HTR-8/SVneo (cell line): ENCODE measurements at places on chromosomes 12 and 14.
A peak's percentile ranks its signal among the peaks of the same experiment; 100 is the strongest.

- DNase-seq = no peak
These were observed 155.9 kb upstream of the NUDT4 start for GRCh38 chr12:93221841-93222240.

DNA sequence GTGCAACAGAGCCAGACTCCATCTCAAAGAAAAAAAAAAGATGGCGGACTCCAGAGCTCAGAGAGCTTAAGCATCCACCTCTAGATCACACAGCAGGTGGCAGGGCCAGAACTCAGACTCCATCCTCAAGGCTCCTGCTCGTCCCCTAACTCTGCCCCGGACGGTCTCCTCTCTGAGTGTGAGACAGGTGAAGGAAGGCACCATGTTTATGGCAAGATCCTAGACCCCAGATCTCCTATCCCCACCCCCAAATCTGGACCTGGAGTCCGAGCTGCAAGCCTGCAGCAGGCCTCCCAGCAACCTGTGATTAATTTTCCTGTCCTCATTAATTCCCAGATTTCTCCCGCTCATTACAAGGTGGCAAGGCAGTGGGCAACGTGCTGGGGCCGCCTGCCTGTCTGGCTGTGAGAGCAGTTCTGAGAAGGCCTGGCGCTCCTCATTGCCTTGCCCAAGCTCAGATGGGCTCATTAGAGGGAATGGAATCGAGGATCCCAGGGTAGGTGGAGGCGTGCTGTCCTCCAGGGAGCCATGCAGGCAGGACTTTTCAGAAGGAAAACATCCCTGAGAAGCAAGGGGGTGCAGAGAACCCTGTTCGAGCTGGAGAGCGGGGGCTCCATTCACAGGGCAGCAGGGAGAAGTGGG is 296.6 kb upstream of the RTL1 start:
- DNase-seq = no peak

- DNase-seq = no peak
These were observed 146.4 kb upstream of the AMIGO2 start for GRCh38 chr12:47226199-47226598.

DNA sequence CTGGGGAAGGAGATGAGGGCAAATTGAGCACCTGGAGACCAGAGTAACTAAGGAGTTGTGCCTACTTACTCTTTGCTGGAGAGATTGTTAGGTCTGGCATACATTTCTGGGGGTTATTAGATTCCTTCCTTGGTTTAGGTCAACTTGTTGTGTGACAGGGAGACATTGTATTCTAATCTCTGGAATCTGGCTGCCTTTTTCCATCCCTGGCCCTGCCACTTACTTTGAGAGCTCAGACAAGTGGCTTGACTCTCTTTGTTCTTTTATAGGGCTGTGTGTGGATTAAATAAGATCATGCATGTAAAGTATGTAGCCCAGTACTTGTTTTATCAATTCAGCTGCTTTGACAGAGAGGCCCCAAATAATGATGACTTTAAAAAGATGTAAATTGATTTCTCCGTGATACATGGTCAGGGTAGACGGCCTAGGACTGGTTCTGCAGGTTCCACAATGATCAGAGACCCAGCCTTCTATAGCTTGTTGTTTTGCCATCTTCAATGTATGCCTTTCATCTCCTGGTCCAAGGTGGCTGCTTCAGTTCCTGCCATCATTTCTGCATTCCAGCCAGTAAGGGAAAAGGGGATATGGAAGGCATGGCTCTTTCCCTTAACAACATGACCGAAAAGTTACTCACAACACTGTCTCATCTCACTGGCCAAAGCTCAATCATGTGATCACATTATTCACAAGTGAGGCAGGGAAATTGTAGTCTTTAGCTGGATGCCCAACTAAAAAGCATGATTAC is 72.6 kb downstream of the CHST11 start:
- no peak for DNase-seq

- DNase-seq = no peak
These were observed 171.2 kb downstream of the ERC1 start for GRCh38 chr12:1162081-1162760.

DNA sequence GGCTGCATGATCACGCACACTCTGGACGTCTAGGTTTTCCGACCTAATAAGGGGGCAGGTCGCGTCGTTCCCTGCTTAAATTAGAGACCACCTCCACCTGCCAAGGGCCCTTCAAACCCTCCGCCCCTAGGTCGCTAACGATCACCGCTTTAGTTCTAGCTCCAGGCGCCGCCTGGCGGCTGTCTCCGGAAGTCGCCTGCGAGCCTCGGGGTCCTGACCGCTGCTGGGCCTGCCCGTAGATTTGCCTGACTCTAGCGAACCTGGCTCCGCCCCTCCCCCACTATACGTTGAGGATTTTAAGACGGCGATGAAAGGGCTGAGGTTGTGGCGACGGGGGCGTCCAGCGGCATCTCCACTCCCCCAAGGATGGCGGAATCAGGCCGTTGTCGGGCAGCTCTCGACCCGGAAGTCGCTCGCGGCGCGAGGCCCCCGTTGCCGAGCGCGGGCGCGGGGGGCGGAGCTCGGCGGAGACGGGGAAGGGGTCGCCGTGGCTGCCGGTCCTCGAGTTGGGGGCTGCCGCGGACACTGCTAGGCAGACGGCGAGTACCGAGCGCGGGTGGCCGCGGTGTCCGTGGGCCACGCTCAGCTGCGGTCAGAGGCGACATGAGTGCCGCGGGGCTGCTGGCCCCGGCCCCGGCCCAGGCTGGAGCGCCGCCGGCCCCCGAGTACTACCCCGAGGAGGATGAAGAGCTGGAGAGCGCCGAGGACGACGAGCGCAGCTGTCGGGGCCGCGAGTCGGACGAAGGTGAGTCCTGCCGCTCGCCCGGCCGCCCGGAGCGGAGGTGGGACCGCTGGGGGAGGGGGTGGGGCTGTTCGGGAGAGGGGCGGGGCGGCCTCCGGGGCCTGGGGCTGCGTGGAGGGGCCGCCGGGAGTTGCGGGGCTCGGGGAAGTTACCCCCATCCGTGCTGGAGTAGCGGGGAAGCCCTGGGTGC is at the start of gene SUDS3:
TSS of gene SUDS3 (plus strand) at position 467 of the 932 bp plus-strand sequence. CDS start at position 604, 137 bp downstream.
- peak; percentile 72 for DNase-seq

- DNase-seq = no peak
These were observed 17.8 kb downstream of the STK38L start for GRCh38 chr12:27261866-27262265.
